ENCODE measurements at places on chromosomes 7 and 10. TPM values are rescaled to one million over a fixed set of nuclear protein-coding genes. Genes with fewer than 3 reads are reported as not detected.
A peak's percentile ranks its signal among the peaks of the same experiment; 100 is the strongest.

- no peak for DNase-seq
Measured at GRCh38 chr7:114953724-114954123, 31.8 kb downstream of the MDFIC start.

DNA sequence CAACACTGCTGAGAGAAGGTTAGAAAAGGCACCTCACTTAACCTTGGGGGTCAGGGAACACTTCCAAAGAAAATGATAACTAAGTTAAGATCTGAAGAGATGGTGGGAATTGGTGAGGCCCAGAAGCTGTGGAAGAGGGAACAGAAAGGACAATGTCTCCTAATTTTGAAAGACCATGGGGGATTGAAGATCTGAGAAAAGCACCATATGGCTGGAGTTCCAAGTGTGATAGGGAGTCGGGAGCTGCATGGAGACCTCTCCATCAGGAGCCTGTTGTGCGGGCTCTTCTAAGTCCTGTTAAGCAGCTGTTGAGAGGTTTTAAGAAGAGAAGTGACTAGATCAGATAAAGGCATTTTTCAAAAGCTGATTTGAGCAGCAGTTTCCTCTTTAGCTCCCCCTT is 254.3 kb downstream of the CDK14 start:
- DNase-seq, result no peak

- no peak for DNase-seq
Measured at GRCh38 chr7:63998549-63998948, at the start of gene ZNF722. TSS of gene ZNF722 (plus strand) at chr7:63998849. CDS start at chr7:63998962, 113 bp downstream.

DNA sequence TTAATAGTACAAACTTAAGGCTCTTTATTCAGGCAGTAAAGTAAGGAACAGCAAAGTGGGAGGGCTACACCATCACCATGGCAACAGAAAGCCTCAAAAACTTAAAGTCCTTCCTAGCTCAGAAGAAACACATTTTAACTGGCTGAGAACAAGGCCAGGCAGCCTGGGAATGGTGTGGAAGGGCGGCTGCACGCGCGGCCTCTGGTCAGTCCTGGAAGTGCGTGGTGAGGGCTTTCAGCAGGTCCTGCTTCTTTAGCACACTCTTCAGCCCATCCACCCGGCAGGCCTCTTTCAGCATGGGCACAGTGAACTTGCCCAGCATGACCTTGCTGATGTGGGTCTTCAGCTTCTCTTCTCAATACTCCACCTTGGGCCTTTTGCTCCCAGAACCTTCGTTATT is 133.0 kb downstream of the CYP26A1 start:
- DNase-seq, result no peak

GRCh38 chr10:72096115-72097000 is 8.0 kb upstream of the SPOCK2 start:
- DNase-seq, result no peak

- no peak for DNase-seq
Measured at GRCh38 chr10:44966816-44967509, 7.4 kb downstream of the RASSF4 start.

DNA sequence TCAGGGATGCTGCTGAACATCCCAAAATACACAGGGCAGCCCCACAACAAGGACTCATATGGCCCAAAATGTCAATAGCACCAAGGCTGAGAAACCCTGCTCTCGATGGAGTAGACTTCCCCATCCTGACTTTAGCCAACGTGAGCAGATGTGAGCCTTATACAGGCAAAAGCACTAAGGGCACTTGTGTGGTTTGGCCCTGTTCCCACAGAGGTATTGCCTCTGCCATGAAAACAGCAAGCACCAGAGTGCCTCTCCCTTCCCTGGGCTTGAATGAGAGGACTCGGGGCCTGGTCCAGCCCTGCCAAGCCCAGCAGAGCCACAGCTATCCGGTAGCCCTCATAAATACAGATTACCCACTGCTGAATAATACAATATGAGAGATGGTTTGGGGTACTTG is 47.5 kb downstream of the ACSM6 start:
- no peak for DNase-seq

- DNase-seq, result peak; percentile 66
Measured at GRCh38 chr7:112484671-112485167, 3.9 kb downstream of the LSMEM1 start.

- no peak for DNase-seq
Measured at GRCh38 chr7:129670656-129671055, 59.1 kb downstream of the NRF1 start.

The MMD2 gene
- polyA plus RNA-seq, result not detected

The NAT16 gene
- polyA plus RNA-seq, result 0.02 TPM

The MYO1G gene
- polyA plus RNA-seq, result not detected

All from AG04450 (cell line).